Stimulated activated CD8-positive, alpha-beta memory T cell treated with anti-CD3 and anti-CD28 coated beads, Interleukin-4, amount 100 ng/mL, for 1 hour (primary cell): ENCODE measurements at places on chromosomes 13 and 19.

DNA sequence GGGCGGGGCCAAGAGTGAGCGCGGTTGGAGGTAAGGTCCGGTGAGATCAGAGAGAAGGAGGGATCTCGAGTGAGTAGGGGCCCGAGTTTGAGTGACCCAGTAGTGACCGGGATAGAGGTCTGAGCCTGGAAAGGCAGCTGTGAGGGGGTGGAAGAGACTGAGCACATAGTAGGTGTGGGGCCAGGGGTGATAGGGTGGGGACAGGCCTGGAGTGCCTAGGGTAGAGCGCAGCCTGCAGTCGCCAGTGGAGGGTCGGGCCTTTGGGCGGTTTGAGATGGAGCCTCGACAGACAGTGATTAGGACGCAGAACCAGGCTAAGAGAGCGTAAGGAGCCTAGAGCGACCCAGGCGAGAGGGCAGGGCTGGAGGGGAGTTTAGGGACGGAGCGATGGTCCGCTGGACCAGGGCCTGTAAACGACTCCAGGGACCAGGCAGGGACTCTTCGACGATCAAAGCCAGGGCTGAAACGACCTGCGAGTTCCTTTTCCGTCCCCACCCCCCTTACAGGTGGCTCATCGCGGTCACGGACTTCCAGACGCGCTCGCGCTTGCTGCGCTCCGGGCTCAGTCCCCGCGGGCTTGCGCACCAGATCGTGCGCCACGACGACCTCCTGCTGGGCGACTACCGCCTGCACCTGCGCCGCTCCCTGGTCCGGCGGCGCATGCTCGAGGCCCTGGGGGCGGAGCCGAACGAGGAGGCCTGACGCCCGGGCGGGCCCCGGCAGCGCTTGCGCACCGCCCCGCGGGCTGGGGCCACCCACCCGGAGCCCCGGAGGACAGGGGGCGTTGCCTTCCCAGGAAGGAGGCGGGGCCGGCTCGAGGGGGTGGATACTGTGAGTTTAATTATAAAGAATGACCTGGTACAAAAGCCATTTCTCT lies 9.4 kb downstream of the C19orf81 start:
- no peak for DNase-seq

DNA sequence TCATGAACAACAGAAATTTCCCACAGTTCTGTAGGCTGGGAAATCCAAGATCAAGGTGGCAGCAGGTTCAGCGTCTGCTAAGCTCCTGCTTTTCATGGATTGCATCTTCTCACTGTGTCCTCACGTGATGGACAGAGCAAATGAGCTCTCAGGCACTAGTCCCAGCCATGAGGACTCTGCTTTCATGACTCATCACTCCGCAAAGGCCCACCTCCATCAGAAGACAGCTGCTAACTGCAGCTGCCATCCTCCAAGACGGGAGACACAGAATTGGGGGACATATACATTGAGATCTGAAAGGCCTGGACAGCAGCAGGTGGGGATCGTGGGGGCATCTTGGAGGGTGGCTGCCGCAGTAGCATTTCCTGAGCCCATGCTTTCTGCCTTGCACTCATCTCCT lies 44.4 kb upstream of the SPATA13 start:
- no peak for DNase-seq

DNA sequence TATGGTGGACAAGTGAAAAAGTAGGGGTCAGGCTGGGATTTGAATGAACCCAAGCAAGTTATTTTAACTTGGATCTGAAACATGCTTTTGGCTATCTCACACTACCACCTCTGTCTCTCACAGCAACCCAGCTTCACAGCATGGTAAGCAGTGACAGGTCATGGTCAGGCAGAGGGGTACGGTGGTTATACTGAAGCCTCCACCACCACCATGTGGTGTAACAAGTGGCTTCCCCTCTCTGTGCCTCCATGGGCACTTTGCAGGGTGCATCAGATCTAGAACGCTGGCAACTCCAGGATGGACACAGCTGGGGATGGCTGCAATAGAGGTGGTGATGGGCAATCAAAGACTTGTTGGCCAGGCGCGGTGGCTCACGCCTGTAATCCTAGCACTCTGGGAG lies 739 bp upstream of the TMEM145 start:
- DNase-seq = no peak

DNA sequence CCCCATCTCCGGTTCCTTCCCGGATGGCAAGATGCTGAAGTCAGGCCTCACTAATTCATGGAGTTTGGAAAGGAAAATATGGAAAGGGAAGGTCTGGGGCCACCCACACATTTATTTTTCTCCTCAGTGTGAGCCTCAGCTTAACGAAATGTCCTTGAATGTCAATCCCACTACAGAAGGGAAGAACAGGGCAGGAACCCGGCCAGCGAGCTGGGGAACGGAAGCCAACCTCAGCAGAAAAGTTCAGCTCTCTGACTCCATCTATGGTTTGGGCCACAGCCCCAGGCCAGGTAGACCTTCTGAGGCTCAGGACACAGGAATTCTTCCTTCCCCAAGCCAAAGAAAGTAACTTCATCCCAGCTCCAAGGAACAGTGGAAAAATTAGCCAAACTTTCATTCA lies 8.4 kb downstream of the C19orf12 start:
- no peak for DNase-seq

- DNase-seq = no peak
Measured at GRCh38 chr13:33158816-33159215, 126.7 kb downstream of the STARD13 start.
